ENCODE measurements at places on chromosomes 1 and 21.

- DNase-seq = no peak
These were observed 1283.1 kb downstream of the KCNT2 start for GRCh38 chr1:195325181-195325580.

- DNase-seq = no peak
These were observed 5.7 kb upstream of the COL6A2 start for GRCh38 chr21:46092026-46092764.

GRCh38 chr1:107000902-107001301 is 55.6 kb upstream of the PRMT6 start:
- DNase-seq = no peak

GRCh38 chr1:183804387-183804786 is 533 bp upstream of the RGL1 start:
- no peak for DNase-seq

- no peak for DNase-seq
These were observed 77.2 kb upstream of the EFHD2 start for GRCh38 chr1:15332525-15332924.

DNA sequence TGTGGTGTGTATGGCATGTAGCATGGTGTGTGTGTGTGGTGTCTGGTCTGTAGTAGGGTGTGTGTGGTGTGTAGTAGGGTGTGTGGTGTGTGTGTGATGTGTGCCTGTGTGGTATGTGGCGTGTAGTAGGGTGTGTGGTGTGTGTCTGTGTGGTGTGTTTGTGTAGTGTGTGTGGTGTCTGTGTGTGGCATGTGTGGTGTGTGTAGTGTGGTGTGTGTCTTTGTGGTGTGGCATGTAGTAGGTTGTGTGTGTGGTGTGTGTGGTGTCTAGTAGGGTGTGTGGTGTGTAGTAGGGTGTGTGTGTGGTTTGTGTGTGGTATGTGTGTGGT is 85.5 kb downstream of the SYT2 start:
- DNase-seq = no peak

DNA sequence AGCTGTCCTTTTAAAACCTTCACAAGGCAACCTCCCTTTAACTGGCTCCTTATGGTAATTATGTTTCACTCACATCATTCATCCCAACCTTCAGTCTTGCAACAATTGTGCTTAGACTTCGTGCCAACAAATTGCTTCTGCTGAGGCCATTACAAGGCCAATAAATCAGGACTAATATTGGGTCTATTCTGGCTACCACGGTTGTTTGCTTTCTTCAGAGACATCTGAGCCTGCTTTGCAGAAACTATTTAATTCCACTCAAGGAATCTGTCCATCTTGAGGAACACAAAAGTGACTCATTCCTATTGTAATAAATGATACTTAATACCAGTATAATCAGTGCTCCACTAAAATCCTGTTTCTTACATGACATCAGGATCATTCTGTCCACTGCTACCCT is 2.6 kb upstream of the GSTM4 start:
- no peak for DNase-seq

- no peak for DNase-seq
These were observed 446.8 kb downstream of the PLPP3 start for GRCh38 chr1:56132520-56132919.

DNA sequence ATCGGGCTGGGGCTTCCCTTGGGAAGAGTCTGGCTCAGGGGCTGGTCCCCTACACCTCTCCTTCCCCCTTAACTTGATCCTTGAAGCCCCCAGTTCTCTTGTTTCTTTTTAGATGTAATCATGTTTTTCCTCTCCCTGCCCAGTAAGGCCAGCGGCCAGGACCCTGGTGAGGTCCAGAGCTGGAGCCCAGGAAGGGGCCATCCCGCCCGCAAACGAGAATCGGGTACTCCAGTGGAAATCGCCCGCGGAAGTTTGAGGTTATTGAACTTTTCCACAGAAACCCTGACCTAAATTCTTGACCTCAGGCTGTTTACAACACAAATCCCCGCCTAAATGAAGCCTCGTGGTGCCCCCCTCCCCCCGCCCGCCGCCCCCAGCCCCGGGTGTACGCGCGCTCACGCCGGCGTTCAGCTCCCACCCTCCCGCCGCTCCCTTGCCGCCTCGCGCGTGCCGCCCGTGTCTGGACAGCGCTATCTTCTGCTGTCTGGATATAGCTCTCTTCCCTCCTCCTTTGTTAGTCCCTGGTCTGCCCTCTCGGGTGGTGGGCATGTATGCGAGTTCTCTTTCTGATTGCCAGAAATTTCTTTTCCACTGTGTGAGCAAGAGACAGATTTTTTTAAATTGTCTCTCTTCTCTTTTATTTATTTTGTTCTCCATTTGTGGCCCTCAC is 165.9 kb upstream of the CACNA1E start:
- no peak for DNase-seq

GRCh38 chr1:27635396-27636142 is 584 bp upstream of the FGR start:
- no peak for DNase-seq

GRCh38 chr1:155729031-155729898 is 40.4 kb downstream of the DAP3 start:
- no peak for DNase-seq

- no peak for DNase-seq
These were observed 17.6 kb downstream of the FCRL4 start for GRCh38 chr1:157580179-157580827.

DNA sequence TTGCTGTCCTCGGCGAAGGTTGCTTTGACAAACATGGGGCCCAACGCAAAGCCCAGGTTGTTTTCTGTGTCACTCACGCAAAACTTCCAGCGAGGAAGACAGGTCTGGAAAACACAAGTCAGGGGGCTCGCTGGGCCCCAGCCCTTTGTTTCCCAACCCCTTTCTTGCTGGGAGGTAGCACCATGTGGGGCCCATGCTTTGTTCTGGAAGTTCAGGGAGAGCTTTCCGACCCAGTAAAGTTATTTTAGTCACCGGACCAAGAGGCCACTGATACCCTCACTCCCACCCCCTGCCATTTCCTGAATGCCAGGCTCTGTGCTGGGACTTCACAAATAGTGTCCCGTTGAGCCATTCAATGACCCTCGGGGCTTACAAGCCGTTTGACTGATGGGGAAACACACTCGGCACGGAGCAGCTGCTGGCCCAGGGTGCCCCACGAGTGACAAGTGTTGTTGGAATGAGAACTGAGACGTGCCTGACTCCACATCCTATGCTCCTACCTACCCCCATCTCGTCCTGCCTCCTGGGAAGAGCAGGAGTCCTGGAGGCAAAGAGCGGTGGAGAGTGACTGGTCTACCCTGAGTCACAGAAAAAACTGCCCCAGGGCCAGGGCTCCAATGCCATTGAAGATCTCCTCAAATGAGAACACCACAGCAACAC is 52.0 kb downstream of the ECE1 start:
- DNase-seq = no peak

- DNase-seq = no peak
These were observed 5.7 kb downstream of the MT1HL1 start for GRCh38 chr1:236998546-236998945.

DNA sequence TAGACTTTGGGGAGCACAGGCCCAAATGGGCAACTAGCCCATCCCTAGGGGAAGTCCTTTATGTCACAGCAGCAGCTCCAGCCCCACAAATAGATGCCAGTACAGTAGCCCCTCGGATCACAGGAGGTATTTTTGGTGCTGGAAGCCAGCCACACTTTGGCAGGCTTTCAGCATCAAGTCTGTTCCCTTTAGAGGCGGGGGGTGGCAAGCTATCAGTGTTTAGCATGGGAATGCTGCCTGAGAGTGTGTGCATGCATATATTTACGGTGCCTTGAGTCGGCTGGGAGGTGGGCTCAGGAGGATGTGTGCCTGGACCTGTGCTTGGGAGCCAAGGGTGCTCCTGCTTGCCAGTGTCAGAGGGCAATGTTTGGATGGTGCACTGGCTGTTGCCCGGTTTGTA is 3.5 kb upstream of the PLXNA2 start:
- no peak for DNase-seq

- no peak for DNase-seq
These were observed 3.0 kb downstream of the CCDC17 start for GRCh38 chr1:45620588-45621500.

DNA sequence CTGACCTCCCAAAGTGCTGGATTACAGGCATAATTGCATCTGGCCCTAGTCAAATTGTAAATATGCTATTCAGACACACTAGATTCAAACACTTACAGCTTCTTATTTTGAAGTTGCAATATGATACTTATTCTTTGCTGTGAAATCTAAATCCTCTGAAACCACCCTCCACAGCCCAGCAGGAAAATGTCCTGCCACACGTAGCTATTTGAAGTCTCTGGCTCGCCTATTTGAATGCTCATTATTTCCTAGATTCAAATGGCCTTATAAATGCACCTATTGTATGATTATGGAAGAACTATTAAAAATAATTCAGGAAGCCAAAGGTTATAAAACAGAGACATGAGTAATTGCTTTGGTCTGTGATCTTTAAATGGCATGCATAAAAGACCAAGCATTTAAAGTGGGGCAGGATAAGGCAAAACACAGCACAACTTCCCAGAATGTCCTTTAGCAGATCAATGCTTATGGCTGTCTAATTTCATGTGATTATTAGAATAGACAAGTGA is 26.6 kb upstream of the FBXO28 start:
- DNase-seq = no peak

GRCh38 chr1:101407505-101408211 is 170.8 kb downstream of the S1PR1 start:
- DNase-seq = no peak

DNA sequence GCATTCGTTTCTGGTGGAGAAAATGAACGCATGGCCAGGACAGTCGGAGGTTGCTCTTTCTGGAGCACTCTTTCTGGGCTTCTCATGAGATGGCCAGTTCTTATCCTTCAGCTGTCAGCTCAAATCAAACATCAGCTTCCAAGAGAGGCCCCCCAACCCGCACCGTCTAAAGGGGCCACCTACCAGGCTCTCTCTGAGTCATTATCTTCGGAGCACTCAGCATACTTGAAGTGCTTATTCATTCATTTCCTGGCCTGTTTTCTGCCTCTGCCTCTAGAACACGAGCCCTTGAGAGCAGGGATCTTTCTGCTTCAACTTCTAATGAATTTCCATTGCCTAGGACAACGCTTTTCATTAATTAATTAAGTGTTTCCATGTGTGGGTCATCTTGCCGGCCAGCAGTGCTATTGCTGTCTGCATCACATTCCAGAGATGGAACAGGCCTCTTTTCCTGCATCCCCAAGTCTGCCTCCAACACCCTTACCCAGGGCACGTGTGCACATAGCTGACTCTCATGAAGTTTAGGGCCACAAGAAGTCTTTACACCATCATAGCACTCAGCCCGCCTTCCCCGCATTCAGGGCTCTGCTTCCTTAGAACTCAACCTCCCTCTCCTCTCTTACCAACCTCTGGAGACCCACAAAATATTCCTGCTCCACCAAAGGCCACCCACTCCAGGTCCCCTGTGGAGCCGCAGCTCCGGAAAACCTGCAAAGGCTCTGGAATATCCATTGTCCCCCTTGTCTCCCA is 52.1 kb upstream of the LAPTM5 start:
- DNase-seq = no peak

Data from activated CD8-positive, alpha-beta memory T cell treated with anti-CD3 and anti-CD28 coated beads for 4 hours (primary cell).